ENCODE measurements at places on chromosomes 4 and X. TPM values are rescaled to one million over a fixed set of nuclear protein-coding genes. Genes with fewer than 3 reads are reported as not detected.

GRCh38 chrX:68139791-68140190 lies 293.5 kb downstream of the OPHN1 start:
- DNase-seq = peak; percentile 35

- no peak for DNase-seq
Observed at GRCh38 chrX:112008724-112009123, 73.9 kb downstream of the TRPC5 start.

- DNase-seq = peak; percentile 95
Observed at GRCh38 chr4:184514121-184514988, 40.0 kb upstream of the IRF2 start.

CLCN4 gene
- total RNA-seq = 4.5 TPM

DNA sequence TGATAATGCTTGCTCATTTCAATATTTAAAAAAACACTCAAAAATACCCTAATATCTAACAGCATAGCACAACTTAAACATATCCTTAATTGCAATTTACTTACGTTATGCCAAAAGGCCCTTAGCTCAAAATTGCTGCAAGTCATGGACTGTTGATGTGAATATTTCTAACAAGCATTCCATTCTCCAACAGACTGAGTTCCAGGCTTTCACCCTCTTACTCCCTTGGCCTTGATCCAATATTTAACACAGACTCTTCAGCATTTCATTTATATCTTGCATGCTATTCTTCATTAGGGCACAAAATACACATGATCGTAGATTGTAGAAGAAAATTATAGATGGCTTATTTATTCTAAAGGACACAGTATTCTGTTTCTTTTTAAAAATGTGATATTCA lies 96.5 kb downstream of the RNF150 start:
- DNase-seq = peak; percentile 23

SLC10A4 gene
- not detected for total RNA-seq

FAM53A gene
- 2.0 TPM for total RNA-seq

GABRA4 gene
- 1.8 TPM for total RNA-seq

DNA sequence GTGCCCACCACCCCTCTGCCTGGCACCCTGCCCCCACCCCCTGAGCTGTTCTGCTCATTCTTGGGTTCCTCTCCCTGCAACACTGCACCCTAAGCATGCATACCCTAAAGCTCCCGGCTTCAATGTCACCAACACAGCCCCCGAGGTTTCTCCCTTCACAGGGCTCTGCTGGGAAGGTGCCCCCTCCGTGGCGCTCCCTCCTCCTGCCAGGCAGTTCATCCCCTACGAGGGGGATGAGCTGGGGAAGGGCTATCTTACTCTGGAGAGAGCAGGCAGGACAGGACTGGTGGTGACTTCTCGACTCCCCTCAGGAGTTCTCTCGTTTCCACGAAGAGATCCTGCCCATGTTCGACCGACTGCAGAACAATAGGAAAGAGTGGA lies 6.5 kb downstream of the ATP5ME start:
- no peak for DNase-seq

LIN54 gene
- total RNA-seq = 23.9 TPM

DNA sequence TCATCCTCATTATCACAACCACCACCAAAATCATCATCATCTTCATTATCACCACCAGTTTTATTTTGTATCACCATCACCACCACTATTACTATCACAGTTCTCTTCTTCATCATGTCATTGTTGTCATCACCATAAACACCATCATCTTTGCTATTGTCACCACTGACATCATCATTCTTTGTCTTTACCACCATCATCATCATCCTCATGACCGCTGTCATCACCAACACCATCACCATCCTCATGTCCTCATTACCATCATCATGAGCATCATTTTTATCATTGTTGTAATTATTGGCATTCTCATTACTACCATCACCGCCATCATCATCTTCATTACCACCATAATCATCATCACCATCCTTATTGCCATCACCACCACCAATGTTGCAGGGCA lies 31.4 kb downstream of the EVC start:
- DNase-seq = no peak

DNA sequence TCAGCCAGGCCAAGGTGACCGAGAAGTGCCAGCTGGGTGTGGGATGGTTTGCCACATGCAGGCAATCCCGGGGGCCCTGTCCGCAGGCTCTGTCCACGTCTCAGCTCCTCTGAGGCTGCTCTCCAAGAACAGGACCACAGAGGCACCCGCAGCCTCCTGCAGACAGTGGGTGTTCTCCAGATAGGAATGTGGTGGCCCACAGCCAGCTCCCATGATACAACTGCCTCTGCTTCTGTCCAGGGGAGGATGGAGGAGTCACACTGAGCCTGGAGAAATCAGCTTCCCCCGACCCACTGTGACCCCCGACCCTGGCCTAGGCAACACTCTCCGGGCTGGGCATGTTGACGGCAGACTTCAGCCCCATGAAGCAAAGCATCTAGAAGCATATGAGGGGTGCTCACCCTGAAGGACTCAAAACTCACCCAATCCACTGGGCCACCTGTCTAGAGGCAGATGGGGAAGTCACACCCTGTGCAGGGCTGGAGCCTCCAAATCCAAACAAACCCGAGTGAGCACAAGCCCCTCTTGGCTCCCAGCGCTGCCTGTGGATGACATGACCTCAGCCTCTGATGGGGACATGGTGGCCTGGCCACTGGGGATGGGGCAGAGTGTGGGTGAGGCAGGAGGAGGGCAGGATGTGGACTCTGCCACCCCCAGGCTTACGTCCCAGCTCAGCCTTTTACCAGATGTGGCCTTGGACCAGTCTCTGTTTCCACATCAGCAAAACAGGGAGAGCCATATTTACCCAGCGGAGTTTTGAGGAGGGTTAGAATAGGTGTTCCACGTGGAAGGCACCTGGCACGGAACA lies 102.3 kb downstream of the PSAPL1 start:
- peak; percentile 71 for DNase-seq

MAGEB4 gene
- total RNA-seq = not detected

- no peak for DNase-seq
Observed at GRCh38 chr4:124748965-124749364, 36.4 kb upstream of the ANKRD50 start.

TMPRSS11E gene
- total RNA-seq = not detected

DNA sequence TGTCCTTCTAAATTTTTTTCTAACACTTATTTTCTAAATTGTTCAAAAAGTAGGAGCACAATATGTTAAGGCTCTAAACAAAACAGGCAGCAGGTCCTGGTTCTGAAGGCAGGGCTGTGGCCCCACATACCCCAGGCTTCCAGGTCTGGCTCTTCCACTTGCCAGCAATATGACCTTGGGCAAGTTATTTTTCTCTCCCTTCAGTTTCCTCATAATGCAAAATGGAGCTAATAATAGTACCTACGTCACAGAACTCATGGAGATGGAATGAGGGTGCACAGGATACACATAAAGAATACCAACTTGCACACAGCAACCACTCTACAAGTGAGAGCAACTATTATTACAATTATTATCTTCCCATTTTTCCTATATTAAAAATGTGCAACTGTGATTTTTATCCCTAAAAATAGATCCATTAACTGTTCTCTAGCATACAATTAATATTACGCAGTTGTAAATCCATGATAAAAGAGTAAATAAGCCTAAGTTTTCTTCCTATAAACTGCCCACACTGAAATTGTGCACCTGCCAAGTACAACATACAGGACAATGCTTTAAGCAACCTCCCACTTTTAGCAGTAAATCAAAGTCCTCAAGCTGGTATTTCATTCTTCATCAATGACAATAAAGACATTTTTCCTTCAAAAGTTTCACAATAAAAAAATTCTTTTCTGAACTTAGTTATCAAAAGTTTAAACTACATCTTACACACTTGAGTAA lies 27.0 kb downstream of the OTUD4 start:
- peak; percentile 17 for DNase-seq

PAGE4 gene
- total RNA-seq = not detected

- peak; percentile 68 for DNase-seq
Observed at GRCh38 chr4:113467581-113467980, 294.0 kb downstream of the CAMK2D start.

MND1 gene
- total RNA-seq = 3.3 TPM

PWWP3B gene
- total RNA-seq = not detected

DNA sequence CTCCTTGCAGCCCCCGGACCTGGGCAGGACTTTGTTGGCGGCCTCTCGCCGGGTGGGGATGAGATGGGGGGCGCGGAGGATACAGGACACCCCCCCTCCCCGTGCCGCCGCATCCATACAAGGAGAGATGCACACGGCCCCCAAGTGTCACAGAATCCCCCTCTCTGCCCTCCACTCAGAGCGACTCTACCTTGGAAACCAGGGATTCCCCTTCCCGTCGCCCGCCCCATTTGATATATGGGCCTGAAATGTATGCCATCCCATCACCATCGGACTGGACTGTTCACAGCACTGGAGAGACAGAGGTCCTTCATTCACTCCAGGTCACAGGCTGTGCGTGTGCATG lies 426 bp downstream of the PORCN start:
- no peak for DNase-seq

TLR10 gene
- not detected for total RNA-seq

All from IMR-90 (cell line).